ENCODE measurements at places on chromosomes 11 and 22.

DNA sequence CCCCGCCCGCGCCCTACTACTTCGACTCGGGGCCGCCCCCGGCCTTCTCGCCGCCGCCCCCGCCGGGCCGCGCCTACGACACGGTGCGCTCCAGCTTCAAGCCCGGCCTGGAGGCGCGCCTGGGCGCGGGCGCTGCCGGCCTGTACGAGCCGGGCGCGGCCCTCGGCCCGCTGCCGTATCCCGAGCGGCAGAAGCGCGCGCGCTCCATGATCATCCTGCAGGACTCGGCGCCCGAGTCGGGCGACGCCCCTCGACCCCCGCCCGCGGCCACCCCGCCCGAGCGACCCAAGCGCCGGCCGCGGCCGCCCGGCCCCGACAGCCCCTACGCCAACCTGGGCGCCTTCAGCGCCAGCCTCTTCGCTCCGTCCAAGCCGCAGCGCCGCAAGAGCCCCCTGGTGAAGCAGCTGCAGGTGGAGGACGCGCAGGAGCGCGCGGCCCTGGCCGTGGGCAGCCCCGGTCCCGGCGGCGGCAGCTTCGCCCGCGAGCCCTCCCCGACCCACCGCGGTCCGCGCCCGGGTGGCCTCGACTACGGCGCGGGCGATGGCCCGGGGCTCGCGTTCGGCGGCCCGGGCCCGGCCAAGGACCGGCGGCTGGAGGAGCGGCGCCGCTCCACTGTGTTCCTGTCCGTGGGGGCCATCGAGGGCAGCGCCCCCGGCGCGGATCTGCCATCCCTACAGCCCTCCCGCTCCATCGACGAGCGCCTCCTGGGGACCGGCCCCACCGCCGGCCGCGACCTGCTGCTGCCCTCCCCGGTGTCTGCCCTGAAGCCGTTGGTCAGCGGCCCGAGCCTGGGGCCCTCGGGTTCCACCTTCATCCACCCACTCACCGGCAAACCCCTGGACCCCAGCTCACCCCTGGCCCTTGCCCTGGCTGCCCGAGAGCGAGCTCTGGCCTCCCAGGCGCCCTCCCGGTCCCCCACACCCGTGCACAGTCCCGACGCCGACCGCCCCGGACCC lies 17.4 kb upstream of the ACR start:
- no peak for DNase-seq

DNA sequence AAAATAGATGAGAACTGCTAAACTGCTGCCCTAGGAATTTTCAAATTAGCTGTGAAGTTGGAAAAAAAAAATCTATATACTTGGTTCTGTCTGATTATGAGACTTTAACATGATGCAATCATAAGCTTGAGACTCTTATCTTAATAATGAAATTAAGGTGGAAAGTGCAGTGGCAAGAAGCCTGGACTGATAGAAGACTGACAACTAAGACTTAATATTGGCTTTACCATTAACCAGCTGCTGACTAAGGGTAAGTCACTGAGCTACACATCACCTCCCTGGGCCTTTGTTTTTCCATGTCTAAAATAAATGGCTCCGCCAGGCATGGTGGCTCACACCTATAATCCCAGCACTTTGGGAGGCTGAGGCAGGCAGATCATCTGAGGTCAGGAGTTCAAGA lies 56.9 kb downstream of the SLC35F2 start:
- DNase-seq: no peak

GRCh38 chr22:27212102-27212501 lies 554.7 kb downstream of the MIAT start:
- DNase-seq: no peak

- DNase-seq: peak; percentile 80
Measured at GRCh38 chr11:72813740-72814285, 398 bp upstream of the ATG16L2 start.

DNA sequence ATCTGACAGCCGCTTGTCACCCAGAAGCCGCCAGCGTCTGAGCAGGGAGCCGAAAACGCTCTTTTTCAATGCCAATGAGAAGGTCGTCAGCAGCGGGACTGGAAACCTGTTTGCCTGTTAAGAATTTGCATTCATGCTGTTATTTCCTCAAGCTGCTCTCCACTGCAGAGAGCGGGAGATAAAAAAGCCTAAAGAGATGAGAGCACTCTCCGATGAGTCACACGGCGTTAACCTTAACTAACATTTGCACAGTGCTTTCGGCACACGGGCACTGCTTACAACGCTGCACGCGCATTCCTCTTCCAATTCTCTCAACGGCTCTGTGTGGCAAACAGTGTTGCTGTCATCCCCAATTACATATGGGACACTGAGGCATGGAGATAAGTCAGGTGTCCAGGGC lies 40.0 kb upstream of the RTL6 start:
- DNase-seq: no peak

DNA sequence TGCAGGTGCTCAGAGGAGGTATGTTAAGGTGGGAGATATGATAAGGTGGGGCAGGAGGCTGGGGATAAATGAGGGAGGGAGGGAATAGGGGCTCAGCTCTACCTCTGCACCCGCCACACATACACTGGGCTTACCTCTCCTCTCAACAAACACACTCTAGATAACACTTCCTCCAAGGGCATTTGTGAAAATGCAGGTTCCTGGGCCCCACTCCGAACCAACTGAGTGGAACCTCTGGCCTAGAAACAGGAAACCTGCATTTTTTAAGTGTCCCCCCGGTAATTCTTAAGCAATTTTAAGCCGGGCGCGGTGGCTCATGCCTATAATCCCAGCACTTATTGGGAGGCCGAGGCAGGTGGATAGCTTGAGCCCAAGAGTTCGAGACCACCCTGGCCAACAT lies 46.5 kb upstream of the CD5 start:
- no peak for DNase-seq

GRCh38 chr11:118908901-118909618 lies 16.7 kb downstream of the BCL9L start:
- peak; percentile 35 for DNase-seq

- no peak for DNase-seq
Measured at GRCh38 chr11:95095858-95096587, 6.4 kb downstream of the ENDOD1 start.

GRCh38 chr11:46529928-46530574 lies 63.8 kb downstream of the AMBRA1 start:
- no peak for DNase-seq

DNA sequence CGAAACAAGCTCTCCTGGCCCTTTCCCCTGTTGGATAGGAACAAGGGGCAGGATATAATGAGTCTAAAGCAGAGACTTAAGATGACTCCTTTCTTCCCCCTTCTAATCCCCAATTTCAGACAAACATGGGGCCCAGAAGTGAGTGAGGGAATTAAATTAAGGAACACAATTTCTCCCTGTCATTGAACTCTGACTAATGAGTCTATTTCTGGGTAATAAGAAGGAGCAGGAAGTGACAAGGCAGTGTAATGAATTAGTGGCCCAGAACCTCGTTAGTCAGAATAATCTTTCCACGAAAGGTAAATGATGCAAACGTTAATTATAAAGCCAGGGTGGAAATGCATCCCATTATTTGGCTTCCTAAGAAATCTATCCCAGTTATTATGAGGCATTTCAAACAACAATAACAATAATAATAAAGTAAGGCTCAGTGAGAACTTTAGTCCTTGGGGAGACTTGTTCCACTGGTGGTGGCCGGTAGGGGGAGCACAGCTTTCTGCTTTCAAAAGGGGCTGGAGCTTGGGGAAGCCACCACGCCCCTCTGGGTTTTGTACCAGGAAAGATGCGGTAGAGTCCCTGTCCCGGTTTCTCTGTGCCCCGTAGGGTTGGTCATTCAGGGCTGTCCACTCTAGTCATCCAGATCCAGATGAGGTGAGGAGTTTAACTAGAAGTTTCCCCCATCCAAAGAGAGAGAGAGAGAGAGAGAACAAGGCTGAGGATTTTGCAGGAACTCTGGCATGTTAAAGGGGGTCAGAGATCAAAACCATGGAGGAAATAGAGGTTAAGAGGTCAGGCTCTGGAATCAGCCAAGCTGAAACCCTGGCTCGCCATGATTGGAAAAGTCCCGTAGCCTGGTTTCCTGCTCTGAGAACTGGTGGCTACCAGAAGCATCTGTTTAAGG lies 298.3 kb downstream of the NTM start:
- DNase-seq: no peak

- no peak for DNase-seq
Measured at GRCh38 chr22:41387341-41387740, 5.6 kb downstream of the TEF start.

DNA sequence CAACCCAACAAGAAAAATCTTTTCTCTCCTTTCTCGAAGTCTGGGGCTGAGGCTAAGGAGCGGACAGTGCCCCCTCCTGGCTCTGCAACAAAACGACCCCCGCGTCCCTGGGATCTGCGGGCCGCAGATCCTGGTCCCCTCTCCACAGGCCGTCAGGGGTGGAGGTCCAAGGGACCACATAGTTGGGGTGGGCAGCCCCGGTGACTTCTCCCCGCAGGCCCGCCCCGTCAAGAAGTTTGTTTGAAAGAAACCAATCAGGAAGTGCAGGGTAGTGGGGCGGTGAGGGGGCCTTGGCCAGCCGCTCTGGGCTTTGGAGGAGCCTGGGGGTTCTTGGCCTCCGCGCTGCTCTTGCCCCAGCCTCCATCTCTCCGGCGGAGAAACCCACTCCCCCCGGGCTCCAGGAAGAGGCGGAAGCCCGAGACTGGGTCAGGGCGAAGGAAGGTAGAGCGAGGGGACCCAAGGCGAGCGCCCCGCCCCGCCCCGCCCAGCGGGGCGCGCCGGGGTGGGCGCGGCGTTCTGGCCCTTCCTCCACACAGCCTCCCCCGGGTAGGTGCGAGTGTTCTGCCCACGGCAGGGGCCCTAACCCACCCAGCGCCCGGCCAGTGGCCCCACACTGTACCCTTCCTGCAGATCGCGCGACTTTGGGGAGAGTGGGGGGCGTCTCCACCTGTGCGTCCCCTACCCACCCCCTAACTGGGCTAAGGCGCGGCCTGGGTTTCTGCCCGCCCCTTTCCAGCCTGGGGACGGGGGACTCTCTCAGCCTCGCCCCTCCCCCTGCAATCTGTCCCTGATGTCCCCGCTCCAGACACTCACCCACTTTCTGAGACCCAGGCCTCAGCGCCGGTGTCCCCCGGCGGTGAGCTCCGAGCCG lies 1.3 kb downstream of the TP53I11 start:
- peak; percentile 40 for DNase-seq

DNA sequence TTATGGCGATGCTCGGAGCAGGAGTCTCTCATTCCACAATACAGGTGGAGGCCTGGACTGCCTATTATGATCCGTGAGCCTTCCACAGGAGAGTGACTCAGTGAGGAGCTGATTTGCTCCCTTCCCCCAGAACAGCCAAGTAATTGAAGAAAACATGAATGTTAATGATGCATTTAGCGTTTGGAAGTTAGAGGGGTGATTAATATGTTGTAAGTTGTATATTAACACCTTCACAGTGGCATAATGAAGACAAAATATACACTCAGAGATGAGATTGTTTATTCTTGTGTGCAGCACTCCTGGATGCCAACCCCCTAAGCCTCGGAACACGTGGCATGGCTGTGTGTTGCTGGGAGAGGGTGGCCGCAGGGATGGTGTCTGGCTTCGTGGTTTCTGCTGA lies 98.6 kb downstream of the GRIK4 start:
- no peak for DNase-seq

DNA sequence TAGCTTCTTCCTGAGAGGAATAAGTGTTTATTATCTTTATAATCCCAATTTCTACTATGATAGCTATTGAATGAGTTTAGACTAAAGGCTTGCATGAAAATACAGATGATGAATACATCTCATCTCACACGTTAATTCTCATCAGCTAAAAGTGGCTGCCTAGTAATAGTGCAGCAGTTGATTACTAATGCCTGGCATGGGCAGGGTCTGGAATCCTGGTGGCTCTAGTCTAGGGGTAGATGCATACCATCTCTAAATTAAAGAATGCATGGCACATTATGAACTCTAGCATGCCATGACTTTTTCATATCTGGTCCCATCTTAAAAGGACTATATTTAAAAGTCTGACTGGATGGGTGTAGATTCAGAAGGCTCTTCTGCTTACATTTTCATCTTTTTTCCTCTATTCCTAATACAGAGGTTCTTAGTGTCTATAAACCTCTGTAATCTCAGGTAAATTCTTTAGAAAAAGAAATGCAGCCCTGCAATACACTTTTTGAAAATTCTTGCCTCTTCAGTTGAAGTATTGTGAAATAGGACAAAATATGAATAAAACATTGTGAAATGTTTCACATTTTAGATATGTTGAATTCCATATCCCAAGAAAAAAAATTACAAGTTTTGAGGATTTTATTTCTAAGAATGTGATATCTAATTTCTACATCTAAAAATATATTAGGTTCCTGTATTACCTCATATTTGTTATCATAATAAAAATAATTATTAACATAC lies 187.6 kb downstream of the C11orf87 start:
- DNase-seq: no peak

GRCh38 chr11:118283756-118284350 lies 19.8 kb upstream of the MPZL2 start:
- DNase-seq: no peak

GRCh38 chr22:38186429-38186828 lies 4.8 kb upstream of the PLA2G6 start:
- DNase-seq: no peak

GRCh38 chr11:1198561-1199240 lies 24.2 kb upstream of the MUC5B start:
- DNase-seq: peak; percentile 73

- no peak for DNase-seq
Measured at GRCh38 chr11:16252373-16252772, 104.0 kb downstream of the SOX6 start.

DNA sequence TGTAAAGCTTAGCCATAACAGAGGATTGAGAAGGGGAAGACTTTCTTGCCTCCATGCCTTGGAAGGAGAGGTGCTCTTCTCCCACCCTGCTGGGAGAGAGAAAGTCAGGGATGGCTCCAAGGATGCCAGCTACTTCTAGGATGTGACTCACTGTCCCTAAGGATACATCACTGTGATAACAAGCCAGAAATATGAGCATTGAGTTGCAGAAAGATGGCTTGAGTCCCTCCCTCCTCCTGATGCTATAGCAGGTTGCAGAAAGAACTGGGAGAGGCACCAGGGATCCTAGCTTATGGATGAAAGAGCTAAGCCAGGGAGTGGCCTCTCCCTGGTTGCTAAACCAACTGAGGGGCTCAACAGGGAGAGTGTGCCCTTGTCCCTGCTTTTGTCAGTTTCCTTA lies 27.8 kb upstream of the FJX1 start:
- DNase-seq: no peak

GRCh38 chr22:50531962-50532674 lies 2.3 kb upstream of the TYMP start:
- no peak for DNase-seq

DNA sequence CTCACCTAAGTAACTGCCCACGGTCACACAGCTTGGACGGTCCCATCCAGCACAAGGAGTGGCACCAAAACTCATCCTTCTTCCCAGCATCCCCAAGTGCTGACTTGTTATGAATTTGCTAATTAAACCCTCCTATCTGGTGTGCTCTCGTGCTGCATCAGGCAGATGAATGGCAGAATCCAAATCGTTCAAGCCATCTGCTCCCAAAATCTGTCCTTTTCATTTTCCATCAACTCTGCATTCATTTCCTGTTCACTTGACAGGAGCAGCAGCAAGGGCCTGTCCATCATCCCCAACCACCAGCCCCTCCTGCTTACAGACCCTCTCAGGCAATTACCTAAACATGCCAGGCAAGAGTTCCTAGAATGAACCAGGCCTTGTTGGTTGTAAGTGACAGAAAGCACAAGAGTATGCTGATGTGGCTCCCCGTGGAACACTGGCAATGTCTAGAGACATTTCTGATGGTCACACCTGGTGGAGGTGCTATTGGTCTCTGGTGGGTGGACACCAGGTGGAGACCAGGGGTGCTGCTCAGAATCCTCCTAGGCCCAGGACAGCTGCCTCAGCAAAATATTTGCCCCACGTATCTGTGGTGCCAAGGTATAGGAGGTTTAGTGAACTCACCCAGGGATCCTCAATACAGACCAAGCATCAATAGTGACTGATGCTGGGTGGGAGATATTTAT lies 832.5 kb downstream of the TBC1D22A start:
- no peak for DNase-seq

- DNase-seq: no peak
Measured at GRCh38 chr11:121119440-121119839, 18.4 kb downstream of the TECTA start.
